CD4-positive, alpha-beta T cell treated with Interleukin-21 for 1 hour (primary cell): ENCODE measurements at places on chromosomes 5 and 9.

- DNase-seq = no peak
Measured at GRCh38 chr5:144370273-144370672, 199.6 kb downstream of the KCTD16 start.

GRCh38 chr5:891117-891836 is 1.3 kb downstream of the BRD9 start:
- DNase-seq = no peak

- DNase-seq = no peak
Measured at GRCh38 chr9:81479573-81479972, 209.8 kb downstream of the TLE1 start.

GRCh38 chr5:115098041-115098702 is 71.5 kb downstream of the TRIM36 start:
- DNase-seq = peak; percentile 32

DNA sequence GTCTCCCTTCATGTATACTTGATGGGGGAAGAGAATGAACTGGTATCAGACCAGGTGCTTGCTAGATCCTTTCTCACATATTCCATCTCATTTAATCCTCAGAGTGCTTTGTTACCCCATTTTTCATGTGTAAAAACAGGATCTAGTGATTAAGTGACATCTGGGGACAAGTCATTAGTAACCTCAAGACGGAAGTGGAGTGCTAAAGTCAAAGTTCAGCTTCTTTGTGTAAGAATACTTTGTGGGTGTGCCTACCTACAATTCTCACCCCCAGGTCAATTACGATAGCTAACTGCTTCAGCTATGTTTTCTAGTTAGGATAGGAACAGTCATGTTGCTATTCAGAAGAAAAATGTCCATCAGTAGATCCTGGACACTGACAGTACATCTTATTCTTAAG is 3.1 kb upstream of the FAM120AOS start:
- peak; percentile 33 for DNase-seq

GRCh38 chr5:168311061-168311566 is 19.7 kb downstream of the WWC1 start:
- DNase-seq = no peak

GRCh38 chr9:37449862-37450632 is 15.2 kb downstream of the ZBTB5 start:
- no peak for DNase-seq

- DNase-seq = peak; percentile 85
Measured at GRCh38 chr5:132456296-132456986, 34.1 kb downstream of the IRF1 start.

DNA sequence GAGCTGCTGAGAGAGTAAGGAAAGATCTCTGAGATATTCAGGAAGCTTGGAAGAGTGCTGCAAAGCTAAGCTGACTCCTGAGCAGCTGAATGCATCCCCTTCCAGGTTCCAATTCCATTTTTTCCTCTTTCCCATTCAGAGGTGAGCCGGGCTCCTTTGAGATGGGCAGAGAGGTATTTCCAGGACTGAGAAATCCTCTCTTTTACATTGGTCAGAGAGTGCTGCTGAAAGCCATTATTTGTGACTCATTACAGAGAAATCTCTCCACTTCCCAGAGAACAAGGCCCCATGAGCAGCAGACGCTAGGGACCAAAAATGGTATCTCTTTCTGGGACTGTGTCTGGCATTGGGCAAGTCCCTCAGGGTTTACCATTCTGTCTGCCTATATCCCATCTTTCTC is 3.7 kb downstream of the MCTP1 start:
- no peak for DNase-seq

DNA sequence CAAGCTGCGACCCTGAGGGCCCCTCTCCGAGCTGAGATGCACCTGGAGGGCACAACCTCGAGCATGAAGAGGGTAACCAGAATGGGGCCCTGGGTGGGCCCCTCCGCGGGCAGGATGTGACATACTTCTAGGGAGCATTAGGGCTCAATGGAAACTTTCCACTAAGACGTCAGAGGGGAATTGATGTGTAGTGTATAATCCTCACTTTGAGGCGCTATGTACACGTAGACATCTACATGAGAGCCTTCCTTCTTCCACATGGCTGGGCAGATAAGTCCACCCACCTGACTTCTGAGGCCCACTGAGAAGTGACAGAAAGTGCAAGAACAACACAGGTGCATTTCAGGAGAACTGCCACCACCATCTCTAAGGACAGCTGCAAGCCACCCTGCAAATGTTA is 61.0 kb downstream of the DAP start:
- DNase-seq = no peak

- no peak for DNase-seq
Measured at GRCh38 chr5:106097340-106097739, 1573.4 kb downstream of the EFNA5 start.

GRCh38 chr5:135030123-135030955 is 3.7 kb downstream of the PITX1 start:
- DNase-seq = no peak

DNA sequence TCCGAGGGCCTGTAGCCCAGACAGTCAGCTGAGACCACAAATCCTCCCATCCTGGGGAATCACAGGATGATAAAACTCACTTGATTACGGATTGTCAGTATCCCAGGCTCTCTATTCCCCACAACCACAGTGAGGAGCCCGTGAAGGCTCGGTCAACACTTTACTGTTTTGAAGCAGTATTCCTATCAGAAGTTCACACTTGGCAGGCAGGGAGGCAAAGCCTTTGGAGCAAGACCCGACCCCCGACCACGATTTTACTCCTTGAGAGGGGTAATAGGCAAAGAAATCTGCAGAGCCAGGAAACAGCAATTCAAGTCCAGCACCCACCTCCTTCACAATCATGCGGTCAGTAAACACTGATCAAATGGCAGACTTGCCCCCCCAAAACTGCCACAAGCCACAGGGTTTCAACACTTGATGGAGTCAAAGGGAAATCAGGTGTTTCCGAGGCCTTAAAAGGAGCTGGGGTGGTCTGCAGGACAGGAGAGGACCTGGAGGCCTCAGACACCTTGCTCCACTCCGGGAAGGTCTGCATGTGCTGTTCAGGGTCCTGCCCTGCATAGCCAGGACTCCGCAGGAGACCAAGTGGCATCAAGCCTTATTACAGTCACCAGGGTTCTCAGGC is 25.2 kb downstream of the BICD2 start:
- DNase-seq = no peak

- DNase-seq = no peak
Measured at GRCh38 chr5:30808996-30809395, 384.5 kb upstream of the CDH6 start.

- no peak for DNase-seq
Measured at GRCh38 chr5:113917997-113918396, 404.5 kb downstream of the YTHDC2 start.

- DNase-seq = no peak
Measured at GRCh38 chr9:74672237-74672636, 175.1 kb downstream of the RORB start.

GRCh38 chr5:178249191-178249989 is 16.8 kb upstream of the PHYKPL start:
- peak; percentile 66 for DNase-seq

DNA sequence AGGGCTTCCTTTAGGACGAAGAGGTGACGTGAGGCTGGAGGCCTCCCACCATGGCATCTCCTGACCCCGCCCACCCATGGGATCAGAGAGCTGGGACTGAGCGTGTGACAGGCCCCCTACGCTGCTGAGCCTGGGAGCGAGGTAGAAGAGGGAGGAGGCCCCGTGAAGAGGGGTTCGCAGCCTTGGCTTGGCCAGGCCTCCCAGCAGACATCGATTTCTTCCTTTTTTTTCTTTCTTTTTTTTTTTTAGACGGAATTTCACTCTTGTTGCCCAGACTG is 39.5 kb downstream of the PTGES start:
- no peak for DNase-seq
